Activated CD8-positive, alpha-beta memory T cell treated with anti-CD3 and anti-CD28 coated beads for 36 hours (primary cell): ENCODE measurements at places on chromosomes 16 and 17. TPM values are rescaled to one million over a fixed set of nuclear protein-coding genes. Genes with fewer than 3 reads are reported as not detected.

SP6 gene
- total RNA-seq = 0.08 TPM

MT4 gene
- not detected for total RNA-seq

VTN gene
- total RNA-seq = 0.13 TPM

GP1BA gene
- not detected for total RNA-seq

RHBDL3 gene
- total RNA-seq = 0.38 TPM

GSG1L gene
- total RNA-seq = not detected

LCAT gene
- 14.3 TPM for total RNA-seq

CTRB1 gene
- not detected for total RNA-seq

HIGD1B gene
- not detected for total RNA-seq

CCL1 gene
- 21.9 TPM for total RNA-seq

TEX14 gene
- total RNA-seq = 0.25 TPM

TMEM220 gene
- total RNA-seq = 0.90 TPM

PIK3R5 gene
- total RNA-seq = 24.6 TPM

KRT14 gene
- total RNA-seq = not detected

SLC47A1 gene
- total RNA-seq = 0.27 TPM

UNC45B gene
- total RNA-seq = not detected

NTN1 gene
- total RNA-seq = 0.40 TPM

TMEM238L gene
- not detected for total RNA-seq

ABCA10 gene
- total RNA-seq = 0.31 TPM
